ENCODE measurements at places on chromosomes 1 and 21.

DNA sequence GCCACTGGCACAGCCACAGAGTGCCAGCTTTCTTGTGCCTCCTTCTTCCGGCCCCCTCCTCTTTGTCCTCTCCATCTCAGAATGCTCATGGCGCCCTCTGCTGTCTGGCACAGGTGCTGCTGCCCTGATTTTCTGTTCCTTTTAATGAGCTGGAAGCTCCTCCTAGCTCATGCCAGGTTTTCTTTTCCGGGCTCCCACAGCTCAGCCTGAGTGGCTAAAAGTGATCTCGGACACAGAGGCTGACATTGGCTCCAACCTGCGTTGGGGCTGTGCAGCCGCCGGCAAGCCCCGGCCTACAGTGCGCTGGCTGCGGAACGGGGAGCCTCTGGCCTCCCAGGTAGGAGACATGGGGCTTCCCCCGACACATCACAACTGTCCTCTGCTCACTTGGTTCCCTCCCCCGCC lies 18.7 kb downstream of the CNTN2 start:
- H3K27me3 ChIP-seq = no peaks in the 10 kb centered on the region
- H3K36me3 ChIP-seq = no peaks in the 10 kb centered on the region
- H3K4me3 ChIP-seq = no peak overlapping the region
- peaks cover 4% of the 10 kb centered on the region for H3K4me1 ChIP-seq
- no peak overlapping the region for H3K27ac ChIP-seq

DNA sequence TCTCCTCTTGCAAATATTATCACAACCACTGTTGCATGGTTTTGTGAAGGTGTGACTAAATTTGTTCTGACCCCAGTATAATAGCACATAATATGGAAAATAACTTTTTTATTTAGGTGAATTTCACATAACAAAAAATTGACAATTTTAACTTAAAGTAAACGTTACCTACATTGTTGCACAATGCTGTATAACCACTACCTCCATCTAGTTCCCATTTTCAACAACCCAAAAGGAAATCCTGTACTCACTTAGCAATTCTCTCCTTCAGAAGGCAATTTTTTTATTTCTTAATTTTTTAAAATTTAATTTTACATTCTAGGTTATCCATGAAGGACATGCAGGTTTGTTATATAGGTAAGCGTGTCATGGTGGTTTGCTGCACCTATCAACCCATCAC lies 95.2 kb downstream of the KCNJ6 start:
- no peak for DNase-seq
- H3K27me3 ChIP-seq = no peaks in the 10 kb centered on the region
- H3K4me3 ChIP-seq = no peak overlapping the region
- no peak overlapping the region for H3K27ac ChIP-seq
- H3K36me3 ChIP-seq = no peaks in the 10 kb centered on the region

DNA sequence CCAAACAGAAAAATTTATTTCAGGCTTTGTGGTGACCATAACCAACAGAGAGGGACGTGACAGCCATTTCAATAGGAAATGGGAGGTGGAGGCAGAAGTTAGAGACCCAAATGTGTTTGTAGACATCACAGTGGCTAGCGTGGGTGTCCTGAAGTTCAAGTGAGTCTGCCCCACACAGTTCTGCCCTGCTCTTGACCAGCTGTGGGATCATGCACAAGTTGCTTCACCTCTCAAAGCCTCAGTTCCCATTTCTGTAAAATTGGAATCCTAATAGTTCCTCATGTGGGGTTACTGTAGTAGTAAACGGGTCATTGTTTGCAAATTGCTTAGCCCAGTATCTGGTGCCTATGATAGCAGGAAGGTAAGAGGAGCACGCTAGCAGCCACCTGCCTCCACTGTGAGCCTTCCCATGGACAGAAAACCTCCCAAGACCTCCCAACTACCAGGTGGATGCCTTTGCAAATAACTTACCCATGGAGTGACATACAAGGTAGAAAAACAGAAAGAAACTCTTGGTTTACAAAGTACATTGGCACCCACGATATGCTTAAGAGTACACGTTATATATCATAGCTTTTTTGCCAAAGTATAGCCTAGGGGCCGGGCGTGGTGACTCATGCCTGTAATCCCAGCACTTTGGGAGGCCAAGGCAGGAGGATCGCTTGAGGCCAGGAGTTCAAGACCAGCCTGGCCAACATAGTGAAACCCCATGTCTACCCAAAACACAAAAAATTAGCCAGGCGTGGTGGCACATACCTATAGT lies 29.1 kb downstream of the FHAD1 start:
- peaks cover 14% of the 10 kb centered on the region for H3K27me3 ChIP-seq
- H3K27ac ChIP-seq = no peak overlapping the region
- H3K4me3 ChIP-seq = no peak overlapping the region
- no peaks in the 10 kb centered on the region for H3K36me3 ChIP-seq
- no peak for DNase-seq
- H3K4me1 ChIP-seq = no peaks in the 10 kb centered on the region

- H3K4me3 ChIP-seq = no peak overlapping the region
- H3K4me1 ChIP-seq = no peaks in the 10 kb centered on the region
These were observed 33.2 kb upstream of the RGS2 start for GRCh38 chr1:192775631-192776030.

- DNase-seq = no peak
- H3K4me3 ChIP-seq = no peak overlapping the region
- H3K4me1 ChIP-seq = no peaks in the 10 kb centered on the region
These were observed 1278.3 kb downstream of the AMY1C start for GRCh38 chr1:105027838-105028471.

- no peak for DNase-seq
- H3K36me3 ChIP-seq = peaks cover 10% of the 10 kb centered on the region
- no peaks in the 10 kb centered on the region for H3K27me3 ChIP-seq
- H3K4me3 ChIP-seq = no peak overlapping the region
- H3K27ac ChIP-seq = no peak overlapping the region
- H3K4me1 ChIP-seq = no peaks in the 10 kb centered on the region
These were observed 16.2 kb downstream of the BTF3L4 start for GRCh38 chr1:52072291-52072690.

DNA sequence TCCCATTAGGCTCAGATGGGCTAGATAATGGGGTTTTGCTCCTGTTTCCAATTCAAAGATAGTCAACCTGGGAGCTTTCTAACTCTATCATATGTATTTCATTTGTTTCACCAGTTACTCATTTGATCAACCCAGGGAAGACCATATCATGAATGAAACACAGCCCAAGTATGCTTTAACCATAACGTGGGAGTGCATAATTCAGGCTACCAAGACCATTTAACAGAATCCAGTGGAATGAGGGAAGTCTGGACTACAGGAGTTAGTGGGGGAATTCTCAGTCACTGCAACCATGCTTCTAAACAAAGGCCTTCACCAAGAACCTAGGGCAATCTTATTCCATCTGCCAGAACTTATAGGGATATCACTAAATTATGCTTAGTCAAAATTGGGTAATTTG lies 15.0 kb upstream of the SLC16A1 start:
- no peak for DNase-seq
- no peaks in the 10 kb centered on the region for H3K4me1 ChIP-seq
- no peak overlapping the region for H3K4me3 ChIP-seq
- peaks cover 22% of the 10 kb centered on the region for H3K36me3 ChIP-seq
- no peak overlapping the region for H3K27ac ChIP-seq

DNA sequence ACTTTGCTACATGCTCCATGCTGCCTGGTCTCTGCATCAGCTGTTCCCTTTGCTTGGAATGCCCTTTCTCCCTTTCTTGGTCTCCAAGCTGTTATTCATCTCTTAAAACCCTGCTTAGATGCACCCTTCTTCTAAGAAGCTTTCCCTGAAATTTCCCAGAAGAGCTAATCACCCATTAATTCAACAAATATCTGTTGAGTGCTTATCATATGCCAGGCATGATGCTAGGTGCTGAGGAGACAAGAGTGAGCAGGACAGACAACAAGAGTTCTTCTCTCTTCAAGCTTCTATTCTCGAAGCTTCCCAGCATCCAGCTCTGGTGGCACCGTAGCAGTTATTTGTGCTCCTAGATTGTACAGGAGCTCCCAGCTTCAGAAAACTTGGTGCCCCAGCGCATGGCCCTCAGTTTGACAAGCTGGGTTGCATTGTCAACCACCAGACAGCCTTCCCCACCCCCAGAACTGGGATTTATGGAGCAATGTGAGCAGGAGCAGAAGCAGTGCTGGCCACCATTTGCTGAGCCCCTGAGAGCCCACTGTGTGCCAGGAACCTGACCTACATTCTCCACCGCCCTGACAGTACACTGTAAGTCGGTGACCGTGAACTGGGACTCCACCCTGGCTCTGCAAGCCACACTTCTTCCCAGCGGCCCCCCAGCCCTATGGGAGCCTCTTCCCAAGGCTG lies 68.0 kb upstream of the ACOT11 start:
- H3K4me1 ChIP-seq = no peaks in the 10 kb centered on the region
- no peaks in the 10 kb centered on the region for H3K36me3 ChIP-seq
- H3K27me3 ChIP-seq = peaks cover 11% of the 10 kb centered on the region

GRCh38 chr1:33634806-33635205 lies 162.4 kb downstream of the ZSCAN20 start:
- H3K27me3 ChIP-seq = no peaks in the 10 kb centered on the region
- no peak overlapping the region for H3K4me3 ChIP-seq
- DNase-seq = no peak
- H3K27ac ChIP-seq = no peak overlapping the region
- H3K4me1 ChIP-seq = no peaks in the 10 kb centered on the region
- H3K36me3 ChIP-seq = no peaks in the 10 kb centered on the region

GRCh38 chr1:98453066-98453465 lies 208.5 kb upstream of the SNX7 start:
- no peaks in the 10 kb centered on the region for H3K27me3 ChIP-seq
- no peak overlapping the region for H3K27ac ChIP-seq
- no peak for DNase-seq
- no peaks in the 10 kb centered on the region for H3K4me1 ChIP-seq
- H3K36me3 ChIP-seq = no peaks in the 10 kb centered on the region

- DNase-seq = no peak
- no peaks in the 10 kb centered on the region for H3K36me3 ChIP-seq
- H3K27me3 ChIP-seq = no peaks in the 10 kb centered on the region
- no peak overlapping the region for H3K4me3 ChIP-seq
- H3K27ac ChIP-seq = peak overlapping the region; percentile 36
These were observed 28.0 kb downstream of the TBX15 start for GRCh38 chr1:118960026-118960561.

- no peaks in the 10 kb centered on the region for H3K4me1 ChIP-seq
- peaks cover 6% of the 10 kb centered on the region for H3K36me3 ChIP-seq
- H3K27me3 ChIP-seq = no peaks in the 10 kb centered on the region
- H3K27ac ChIP-seq = no peak overlapping the region
These were observed 120.7 kb downstream of the SMYD2 start for GRCh38 chr1:214401666-214402065.

DNA sequence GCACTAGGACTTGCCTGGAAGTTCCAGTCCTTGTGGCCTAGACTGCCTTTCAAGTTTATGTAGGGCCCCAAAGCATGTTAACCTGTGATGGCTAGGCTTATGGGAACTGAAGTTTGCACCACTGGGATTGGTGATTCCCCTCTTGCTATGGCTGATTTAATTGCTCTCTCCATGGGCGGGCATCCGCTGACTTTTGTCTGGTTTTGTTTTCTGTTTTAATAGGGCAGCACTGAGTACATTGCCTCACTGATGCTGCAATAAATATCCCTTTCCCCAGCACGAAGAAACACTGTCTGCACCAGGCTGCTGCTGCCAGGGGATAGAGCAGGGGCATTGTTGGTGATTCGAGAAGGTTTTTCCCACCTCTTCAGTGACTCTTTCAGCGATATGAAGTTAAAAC lies 73.3 kb upstream of the PDE4B start:
- H3K27me3 ChIP-seq = no peaks in the 10 kb centered on the region
- no peaks in the 10 kb centered on the region for H3K36me3 ChIP-seq
- H3K4me3 ChIP-seq = no peak overlapping the region
- no peak for DNase-seq
- no peak overlapping the region for H3K27ac ChIP-seq

DNA sequence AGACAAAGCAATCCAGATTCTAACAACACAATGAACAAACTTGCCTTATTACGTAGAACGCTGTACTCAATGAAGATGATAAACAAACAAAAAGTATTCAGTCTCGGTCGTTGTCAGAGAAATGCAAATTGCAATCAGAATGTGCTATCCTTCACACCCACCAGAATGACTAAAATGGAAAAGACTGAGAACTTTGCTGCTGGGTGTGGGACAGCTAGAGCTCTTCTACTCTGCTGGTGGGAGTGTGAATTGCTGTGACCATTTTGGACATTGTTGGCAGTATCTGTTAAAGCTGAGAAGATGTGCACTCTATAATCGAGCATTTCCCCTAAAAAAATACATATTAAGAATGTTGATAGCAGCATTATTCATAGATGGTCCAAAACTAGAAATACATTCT lies 111.4 kb downstream of the PEX14 start:
- H3K27ac ChIP-seq = no peak overlapping the region
- no peaks in the 10 kb centered on the region for H3K4me1 ChIP-seq
- H3K4me3 ChIP-seq = no peak overlapping the region
- no peaks in the 10 kb centered on the region for H3K27me3 ChIP-seq

DNA sequence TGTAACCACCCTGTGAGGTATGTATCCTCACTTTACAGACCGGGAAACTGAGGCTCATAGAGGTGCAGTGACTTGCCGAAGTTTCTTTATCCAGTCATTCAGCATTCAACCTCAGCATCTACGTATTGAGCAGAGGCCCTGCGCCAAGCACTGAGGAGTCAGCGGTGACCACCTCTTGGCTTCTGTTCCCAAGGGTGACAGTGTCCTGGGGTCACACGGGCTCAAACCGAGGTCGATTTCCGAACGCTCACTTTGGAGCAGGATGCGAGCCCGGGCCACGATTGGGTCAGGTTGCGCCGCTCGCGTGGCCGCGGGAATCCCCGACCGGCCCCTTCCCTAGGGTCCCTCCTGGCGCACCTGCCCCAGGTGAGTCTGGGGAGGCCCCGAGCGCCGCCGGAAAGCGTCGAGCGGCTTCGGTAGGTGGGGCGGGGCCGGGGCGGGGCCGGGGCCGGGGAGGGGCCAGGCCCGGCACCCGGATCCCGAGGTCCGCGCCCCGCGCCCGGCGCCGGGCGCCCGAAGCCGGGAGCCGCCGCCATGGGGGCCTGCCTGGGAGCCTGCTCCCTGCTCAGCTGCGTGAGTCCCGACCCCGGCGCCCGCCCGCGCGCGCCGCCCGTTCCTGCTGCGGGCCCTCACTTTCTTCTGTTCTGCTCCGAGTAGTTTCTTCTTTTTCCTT lies at the start of gene SERINC2:
Gene SERINC2 (plus strand): TSS at position 482 of the 673 bp plus-strand sequence. CDS start 53 bp downstream, at position 535.
- H3K27me3 ChIP-seq = no peaks in the 10 kb centered on the region
- peak within 1 kb of the TSS; percentile 55 for H3K4me3 ChIP-seq
- H3K4me1 ChIP-seq = peaks cover 18% of the 10 kb centered on the region
- DNase-seq = no peak
- peak within 1 kb of the TSS; percentile 37 for H3K27ac ChIP-seq
- H3K36me3 ChIP-seq = no peaks in the 10 kb centered on the region

- DNase-seq = no peak
- H3K4me1 ChIP-seq = peaks cover 2% of the 10 kb centered on the region
- peaks cover 80% of the 10 kb centered on the region for H3K27me3 ChIP-seq
- no peaks in the 10 kb centered on the region for H3K36me3 ChIP-seq
- peak overlapping the region; percentile 24 for H3K4me3 ChIP-seq
These were observed 5.8 kb downstream of the KISS1 start for GRCh38 chr1:204190212-204191211.

- H3K4me1 ChIP-seq = peaks cover 60% of the 10 kb centered on the region
- peak overlapping the region; percentile 20 for H3K27ac ChIP-seq
- no peak for DNase-seq
- no peak overlapping the region for H3K4me3 ChIP-seq
These were observed 72.7 kb upstream of the ACTL8 start for GRCh38 chr1:17682400-17682799.
